ENCODE measurements at places on chromosomes 5 and 9.

DNA sequence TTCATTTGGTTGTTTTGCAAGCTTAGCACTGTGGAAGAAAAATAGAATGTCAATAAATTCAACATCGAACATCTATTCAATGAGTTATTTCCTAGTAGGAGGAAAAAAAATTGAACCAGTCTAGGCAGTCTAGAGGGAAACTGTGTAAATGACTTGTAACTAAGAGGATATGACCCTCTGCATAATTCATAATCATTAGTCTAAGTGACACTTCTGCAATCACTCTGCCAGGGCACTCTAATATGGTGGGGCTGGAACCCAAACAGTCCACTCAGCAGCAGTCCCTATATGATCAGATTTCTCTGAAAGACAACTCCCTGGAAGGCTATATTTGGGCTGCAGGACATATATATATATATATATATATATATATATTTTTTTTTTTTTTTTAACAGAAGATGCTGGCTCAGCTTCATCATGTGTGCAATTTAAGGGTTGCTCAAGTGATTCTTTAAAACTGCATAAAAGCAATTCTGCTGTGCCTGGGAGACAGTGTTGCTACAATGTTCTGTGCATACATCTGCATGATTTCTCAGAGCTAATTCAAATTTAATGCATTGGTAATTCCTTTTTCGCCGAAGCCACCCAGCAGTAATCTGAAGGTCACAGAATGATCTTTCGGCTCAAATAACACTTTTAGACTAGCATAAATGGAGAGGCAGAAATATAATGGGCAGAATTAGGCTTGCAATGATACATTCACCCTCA, 482.1 kb upstream of the ZNF608 start:
- no peak for DNase-seq

DNA sequence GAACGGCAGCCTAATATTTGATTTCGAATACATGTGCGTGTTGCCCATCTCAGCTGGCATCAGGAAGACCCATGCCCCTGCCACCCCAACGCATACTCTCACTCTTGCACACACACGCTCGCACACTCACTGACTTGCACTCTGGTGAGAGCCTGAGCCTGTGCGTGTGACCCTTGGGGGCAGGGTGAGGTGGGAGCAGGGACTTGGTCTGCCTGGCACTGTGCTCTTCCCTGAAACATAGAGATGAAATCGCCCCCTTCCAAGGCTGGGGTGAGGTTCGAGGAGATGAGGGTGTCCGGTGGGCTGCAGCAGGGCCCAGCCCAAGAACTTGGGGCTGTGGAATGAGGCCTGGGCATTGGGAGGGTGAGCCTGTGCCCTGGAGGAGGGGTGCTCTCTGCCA, 1.2 kb downstream of the LCN9 start:
- no peak for DNase-seq

- DNase-seq, result no peak
Measured at GRCh38 chr9:20815923-20816703, 132.1 kb downstream of the FOCAD start.

- DNase-seq, result no peak
Measured at GRCh38 chr5:170293273-170293672, 4.3 kb downstream of the LCP2 start.

Data from amniotic stem cell (primary cell).